ENCODE measurements at places on chromosomes 16 and 17.

DNA sequence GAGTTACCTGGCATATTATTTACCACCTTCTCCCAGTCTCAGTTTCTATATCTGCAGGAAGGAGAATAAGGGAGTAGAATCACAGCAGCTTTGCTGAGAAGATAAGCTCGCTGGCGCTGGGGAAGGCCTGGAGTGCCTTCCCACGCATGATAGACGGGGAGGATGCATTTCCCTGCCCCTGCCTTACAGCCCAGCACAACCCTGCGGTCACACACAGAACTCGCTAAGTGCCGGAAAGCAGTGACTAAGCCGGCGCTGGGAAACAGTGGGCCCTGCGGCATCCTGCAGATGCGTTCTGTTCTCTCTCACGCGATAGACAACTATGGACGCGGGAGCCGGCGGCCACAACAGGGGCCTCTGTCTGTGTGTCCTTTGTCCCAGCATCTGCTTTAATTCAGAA lies 4.8 kb downstream of the CA5A start:
- DNase-seq: no peak

- no peak for DNase-seq
Observed at GRCh38 chr17:78558181-78558850, 18.9 kb downstream of the DNAH17 start.

DNA sequence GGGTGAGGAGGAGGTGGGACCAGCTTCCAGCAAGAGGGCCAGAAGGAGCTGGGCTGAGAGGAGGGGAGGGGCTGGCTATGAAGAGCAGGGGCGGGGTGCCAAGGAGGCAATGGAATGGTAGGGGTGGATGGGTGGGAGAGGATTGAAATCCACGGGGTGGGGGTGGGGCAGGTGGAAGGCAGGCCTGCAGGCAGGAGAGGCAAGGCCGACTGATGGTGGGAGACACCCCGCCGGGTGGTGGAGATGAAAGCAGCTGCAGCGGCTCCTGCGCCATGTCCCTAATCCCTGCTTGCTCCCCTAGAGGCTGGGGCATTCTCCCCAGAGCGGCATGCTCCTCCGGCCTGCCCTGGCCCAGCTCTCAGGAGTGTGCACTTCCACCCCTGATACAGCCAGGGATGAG lies 27.8 kb upstream of the TAC4 start:
- DNase-seq: no peak

- no peak for DNase-seq
Observed at GRCh38 chr17:78284146-78284545, 52.7 kb downstream of the TMEM235 start.

- peak; percentile 81 for DNase-seq
Observed at GRCh38 chr17:75601057-75601987, 13.7 kb downstream of the MYO15B start.

DNA sequence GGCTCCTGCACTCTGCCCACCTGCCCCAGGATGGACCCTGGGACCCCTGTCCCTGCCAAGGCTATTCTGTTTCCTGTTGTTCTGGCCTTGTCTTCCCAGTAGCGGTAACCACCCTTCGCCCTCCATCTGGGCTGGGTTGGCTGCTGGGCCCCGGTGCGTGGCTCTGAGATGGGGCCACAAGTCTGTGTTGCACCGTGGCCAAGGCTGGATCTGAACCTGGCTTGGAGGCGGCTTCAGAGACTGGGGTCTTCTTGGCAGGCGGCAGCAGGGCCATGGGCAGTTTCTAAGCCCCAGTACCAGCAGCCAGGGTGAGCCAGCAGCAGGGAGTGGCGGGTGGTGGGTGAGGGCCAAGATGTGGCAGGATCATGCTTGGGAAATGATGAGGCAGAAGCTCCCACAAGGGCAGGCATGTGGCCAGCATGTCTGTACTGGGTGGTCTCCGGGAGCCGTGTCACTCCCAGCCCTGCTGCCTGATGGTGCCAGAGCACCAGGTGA lies 12.6 kb downstream of the MAP2K3 start:
- DNase-seq: no peak

- DNase-seq: no peak
Observed at GRCh38 chr16:70478912-70479341, 24.5 kb downstream of the FCSK start.

GRCh38 chr16:89004209-89004831 lies 27.3 kb upstream of the CBFA2T3 start:
- peak; percentile 59 for DNase-seq

- peak; percentile 81 for DNase-seq
Observed at GRCh38 chr16:70430667-70431536, 8.0 kb downstream of the ST3GAL2 start.

- DNase-seq: no peak
Observed at GRCh38 chr16:73432850-73433730, 385.2 kb upstream of the ZFHX3 start.

DNA sequence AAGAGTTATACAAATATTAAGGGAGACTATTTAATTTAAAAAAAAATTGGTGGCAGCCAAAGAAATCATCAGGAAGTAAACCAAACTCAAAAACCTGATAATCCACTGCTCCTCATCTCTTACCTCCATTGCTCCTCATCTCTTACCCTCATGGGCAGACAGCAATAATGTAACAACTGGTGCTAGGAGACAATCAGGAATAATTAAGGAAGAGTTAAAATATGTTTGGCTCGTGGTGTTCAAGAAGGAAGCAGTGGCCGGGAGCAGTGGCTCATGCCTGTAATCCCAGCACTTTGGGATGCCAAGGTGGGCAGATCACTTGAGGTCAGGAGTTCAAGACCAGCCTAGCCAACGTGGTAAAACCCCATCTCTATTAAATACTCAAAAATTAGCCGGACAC lies 18.1 kb downstream of the ERN1 start:
- DNase-seq: no peak

GRCh38 chr17:39662551-39663339 lies 2.4 kb upstream of the TCAP start:
- no peak for DNase-seq
